ENCODE measurements at places on chromosomes 6 and 20.

DNA sequence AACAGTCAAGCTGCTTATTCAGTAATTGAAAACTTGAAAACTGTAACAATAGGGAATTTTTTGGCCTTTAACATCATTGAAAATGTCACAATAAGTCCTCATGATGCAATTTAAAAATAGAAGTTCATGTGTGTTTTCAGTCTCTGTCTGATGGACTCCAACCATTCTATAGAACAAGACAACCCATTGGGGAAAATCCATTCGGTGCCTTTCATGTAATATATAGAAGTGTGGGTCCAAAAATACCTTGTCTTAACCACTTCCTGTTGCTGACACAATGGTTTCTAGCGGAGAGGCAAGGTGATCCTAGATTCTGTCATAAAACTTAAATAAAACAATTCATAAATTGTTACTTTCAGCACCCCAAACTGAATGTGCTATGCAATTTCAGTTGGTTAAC, 1131.3 kb upstream of the MAP3K7 start:
- DNase-seq = no peak

DNA sequence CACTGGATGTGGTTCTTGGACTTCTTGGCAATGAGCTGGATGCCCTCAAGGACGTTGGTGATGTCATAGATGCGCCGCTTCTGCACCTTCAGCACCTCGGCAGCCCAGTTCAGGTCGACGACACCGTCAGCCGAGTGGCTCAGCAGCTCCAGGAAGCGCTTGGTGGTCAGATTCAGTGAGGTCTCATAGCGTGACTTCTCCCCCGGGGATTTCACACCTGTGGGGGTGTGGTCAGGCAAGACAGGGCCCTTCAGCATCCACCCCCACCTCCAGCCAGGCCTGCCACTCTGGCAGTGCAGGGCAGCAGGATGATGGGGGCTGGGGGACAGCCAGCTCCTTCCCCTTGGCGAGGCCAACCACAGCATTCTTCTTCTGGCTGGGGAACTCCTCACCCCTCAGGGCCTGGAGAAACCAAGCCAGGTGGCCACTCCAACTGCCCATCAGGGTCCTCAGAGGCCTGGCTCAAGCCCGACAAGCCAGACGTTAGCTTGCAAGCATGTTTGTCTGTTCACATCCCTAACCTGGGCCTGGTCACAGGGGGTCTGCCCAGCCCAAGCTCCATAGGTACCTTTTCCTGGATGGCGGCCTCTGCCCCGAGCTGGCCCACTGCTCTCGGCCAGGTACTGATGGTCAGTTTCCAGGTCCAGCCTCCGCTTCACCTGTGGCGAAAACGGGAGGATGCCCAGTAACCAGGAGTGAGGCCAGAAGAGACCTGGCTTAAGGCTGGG, 5.7 kb upstream of the NECAB3 start:
- peak; percentile 51 for DNase-seq

DNA sequence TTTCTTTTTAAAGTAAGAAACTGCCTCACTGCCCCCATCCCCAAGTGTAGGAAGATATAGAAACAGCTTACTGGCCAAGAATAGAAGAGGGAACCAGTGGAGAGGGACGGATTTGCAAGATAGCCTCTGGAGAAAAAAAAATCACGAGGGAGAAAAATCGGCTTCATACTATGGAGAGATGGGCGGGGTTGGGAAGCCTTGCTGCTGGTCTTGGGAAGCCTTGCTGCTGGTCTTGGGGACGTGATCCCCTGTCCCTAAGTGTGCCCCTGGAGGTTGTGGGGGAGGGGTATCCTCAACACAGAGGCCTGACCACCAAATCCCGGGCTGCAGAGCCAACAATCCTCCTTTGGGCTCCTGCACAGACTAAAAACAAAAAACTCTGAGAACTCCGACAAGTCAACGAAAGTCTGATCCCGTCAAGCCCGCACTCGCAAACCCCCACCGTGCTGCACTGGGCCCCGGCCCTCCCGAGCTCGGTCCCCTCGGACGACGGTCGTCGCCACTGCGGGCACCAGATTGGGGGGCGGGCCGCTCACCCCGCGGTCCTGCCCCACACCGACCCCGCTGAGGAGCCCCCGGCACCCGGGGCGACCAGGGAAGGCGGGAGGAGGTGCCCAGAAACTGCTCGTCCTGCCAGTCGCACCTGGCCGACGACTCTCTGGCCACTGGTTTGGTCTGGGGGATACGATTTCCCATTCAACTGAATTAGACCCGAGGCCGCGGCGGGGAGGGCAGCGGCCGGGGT, 750 bp downstream of the MAP7 start:
- no peak for DNase-seq

DNA sequence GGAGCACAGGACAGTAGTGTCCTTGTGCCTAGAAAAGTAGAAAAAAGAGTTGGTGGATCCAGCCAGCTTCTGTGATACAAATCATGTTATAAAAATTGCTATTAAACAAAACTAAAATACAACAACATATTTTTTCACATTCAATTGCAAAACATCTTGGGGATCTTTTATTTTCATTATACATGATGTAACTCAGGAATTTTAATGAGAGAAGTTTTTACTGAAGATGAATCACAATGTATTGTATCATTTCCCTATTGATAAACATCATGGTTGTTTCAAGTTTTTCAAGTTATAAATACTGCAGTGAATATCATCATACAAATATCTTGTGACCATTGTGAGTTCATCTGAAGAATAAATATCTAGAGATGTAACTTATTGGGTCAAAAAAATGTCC, 608.0 kb downstream of the PHF3 start:
- DNase-seq = no peak

DNA sequence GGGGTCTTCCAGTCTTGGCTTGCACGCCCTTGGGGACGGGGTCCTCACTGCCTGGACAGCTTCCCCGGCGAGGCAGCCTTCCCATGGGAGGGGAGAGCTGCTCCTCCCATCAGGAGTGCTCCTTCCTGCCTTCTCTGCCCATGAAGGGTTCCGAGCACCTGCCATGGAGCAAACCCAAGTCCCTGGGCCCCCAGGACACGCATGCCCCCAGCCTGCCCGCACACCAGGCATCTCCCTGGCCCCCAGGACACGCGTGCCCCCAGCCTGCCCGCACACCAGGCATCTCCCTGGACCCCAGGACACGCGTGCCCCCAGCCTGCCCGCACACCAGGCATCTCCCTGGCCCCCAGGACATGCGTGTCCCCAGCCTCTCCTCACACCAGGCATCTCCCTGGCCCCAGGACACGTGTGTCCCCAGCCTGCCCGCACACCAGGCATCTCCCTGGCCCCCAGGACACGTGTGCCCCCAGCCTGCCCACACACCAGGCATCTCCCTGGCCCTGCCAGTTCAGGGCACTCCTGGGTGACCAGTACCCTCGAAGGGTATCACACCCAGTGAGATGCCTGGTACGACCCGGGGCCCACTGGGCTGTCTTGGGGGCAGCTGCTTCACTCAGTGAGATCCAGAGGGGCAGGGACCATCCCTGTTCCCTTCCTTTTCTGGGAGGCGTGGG, 21.7 kb downstream of the COL20A1 start:
- DNase-seq = no peak

DNA sequence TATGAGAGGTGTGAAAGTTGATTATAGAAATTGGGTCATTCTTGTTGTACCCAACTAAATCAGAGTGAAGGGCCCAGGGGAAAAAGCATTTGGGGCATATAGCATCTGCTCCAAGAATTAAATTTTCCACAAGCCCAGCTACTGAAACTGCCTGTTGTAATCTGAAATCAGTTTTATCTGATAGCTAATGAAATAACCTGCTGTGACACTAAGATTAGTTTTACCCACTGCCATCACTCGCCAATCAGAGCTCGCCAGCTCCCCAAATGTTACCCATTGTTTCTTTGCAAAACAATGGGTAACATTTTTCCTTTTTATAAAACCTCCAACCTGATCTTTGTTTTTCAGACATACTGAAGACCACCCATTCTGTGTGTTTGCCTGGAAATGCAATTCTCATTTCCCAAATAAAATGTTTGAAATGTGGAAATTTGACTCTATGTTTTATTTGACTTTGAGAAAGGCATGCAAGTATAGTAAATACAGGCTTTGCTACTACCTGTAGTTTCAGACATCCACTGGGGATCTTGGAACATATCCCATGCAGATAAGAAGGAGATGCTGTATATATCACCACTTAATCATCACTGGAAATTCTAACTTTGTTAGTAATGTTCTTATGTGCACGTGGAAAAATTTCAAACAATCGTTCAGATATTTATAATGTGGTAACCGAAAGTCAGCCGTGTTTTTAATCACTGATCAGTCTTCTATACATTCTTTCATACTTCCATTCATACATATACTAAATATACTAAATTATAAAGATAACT, 6.3 kb upstream of the AHI1 start:
- no peak for DNase-seq

GRCh38 chr6:51352506-51353029, 533.9 kb downstream of the TFAP2B start:
- no peak for DNase-seq

- no peak for DNase-seq
These were observed 291.1 kb downstream of the DHX35 start for GRCh38 chr20:39253051-39253755.
